ENCODE measurements at places on chromosomes 4 and X.

DNA sequence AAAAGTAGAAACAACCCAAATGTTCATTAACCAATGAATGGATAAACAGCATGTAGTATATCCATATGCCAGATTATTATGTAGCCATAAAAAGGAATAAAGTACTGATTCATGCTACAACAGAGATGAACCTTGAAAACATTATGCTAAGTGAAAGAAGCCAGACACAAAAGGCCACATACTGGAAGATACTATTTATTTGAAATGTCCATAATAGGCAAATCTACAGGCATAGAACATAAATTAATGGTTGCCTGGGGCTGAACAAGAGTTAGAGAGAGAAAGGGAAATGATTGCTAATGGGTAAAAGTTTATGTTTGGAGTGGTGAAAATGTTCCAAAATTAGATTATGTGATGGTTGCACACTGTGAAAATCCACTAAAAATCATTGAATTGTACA is 44.4 kb downstream of the IL13RA2 start:
- no peak for DNase-seq

GRCh38 chrX:20740443-20740842 is 473.7 kb upstream of the RPS6KA3 start:
- no peak for DNase-seq

DNA sequence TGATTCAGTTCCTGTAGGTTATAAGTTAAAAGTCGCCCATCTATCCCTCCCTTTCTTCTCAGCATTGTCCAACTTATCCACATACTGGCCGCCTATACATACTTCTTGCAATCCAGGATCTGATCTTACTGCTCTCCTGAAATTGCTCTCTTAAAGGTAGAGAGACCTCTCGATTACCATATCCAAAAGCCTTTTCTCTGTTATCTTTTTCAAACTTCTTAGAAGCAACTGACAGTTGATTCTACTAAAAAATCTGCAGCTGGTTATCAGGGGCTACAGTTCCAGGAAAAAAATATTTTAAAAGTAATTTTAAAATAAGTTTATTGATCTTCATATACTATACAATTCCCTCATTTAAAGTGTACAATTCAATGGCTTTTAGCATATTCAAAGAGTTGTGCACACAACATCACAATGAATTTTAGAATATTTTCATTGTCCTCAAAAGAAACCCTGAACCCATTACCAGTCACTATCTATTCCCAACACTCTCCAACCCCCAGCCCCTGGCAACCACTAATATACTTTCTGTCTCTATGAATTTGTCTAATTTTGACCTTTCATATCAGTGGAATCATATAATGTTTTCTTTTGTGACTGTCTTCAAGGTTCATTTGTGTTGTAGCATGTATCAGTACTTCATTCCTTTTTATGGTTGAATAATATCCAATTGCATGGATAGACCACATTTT is 102.0 kb downstream of the HDAC8 start:
- DNase-seq: no peak

DNA sequence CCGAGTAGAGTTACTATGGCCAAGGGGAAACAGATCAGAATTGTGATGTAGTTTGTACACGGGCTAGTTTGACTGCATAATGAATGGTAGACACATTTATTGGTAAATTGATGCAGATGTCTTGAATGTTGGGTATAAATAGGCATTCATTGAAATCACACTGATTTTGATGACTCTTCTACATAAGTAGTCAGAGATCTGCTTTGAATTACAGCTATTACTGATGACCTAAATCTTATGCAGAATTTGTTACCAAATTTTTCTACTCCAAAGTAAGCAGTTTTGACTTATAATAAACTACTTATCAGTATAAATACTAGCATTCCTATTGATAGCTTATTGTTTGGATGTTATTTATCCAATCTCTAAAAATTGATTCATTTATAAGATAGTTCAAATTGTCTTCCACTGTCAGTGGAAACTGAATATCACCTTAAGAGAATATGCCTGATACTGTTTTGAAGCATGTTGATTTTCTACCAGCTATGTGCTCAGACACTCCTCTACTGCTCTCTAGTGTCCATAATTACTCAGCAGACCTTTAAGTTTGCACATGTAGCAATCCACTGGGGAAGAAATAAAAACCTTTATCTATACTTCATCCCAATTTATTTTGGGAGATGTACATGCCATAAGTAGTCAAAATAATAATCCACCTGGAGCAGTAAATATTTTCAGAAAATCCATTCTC is 120.3 kb downstream of the RASL11B start:
- DNase-seq: no peak

DNA sequence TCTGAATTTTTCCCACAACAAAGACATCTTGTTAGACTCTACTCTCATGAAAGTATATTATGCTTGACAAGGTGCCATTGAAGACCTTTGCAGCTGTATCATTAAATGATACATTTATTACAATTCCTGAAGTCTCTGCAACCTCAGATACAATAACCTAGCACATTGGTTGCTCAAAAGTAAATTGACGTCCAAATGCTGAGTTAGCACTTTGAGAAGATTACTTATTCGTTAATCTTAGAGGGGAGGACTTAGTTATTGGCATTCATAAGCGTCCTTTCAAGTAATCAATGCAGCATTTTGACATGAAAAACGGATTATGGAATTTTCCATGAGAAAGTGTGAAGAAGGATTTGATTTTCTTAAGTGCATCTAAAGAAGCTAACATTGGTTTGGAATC is 151.6 kb downstream of the ARSF start:
- DNase-seq: no peak

GRCh38 chrX:139825618-139826017 is 107.2 kb downstream of the ATP11C start:
- no peak for DNase-seq

DNA sequence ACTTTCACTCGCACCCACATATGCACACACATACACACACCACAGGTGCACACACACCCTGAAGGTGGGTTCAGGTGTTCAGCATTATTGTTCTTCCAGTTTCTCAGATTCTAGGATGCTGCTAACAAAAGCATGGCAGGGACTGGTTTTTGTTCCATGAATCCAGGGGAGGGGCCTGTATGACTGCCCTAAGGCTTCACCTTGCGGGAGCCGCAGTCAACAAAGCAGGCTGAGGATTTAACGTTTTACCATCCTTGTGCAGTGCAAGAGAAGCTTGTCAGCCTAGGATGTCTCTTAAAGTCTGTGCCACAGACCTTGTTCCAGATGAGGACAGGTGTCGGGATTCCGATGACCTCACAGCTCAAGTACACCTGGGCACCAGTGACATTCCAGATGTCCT is 61.8 kb downstream of the POLR2B start:
- no peak for DNase-seq

DNA sequence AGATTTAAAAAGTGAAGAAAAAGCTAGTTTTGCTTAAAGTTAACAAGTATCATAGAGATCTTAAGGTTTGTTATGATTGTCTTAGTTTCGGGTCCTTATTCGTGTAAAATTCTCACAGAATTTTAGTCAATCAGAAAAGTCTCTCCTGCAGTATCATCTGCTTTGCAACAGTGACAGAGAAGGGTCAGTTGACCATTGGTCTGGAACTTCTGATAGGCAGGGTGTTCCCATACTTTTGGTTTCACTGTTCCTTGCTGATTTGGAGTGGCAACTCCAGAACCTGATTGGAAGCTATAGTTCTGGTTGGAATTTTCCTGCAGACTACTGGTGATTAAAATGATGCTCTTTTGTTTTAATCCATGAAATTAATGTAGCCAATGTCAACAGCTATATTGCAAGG is 1.8 kb downstream of the IL15 start:
- DNase-seq: no peak

- no peak for DNase-seq
Measured at GRCh38 chrX:130636277-130636676, 234.5 kb downstream of the RBMX2 start.

GRCh38 chrX:132393992-132394391 is 94.8 kb downstream of the MBNL3 start:
- no peak for DNase-seq

DNA sequence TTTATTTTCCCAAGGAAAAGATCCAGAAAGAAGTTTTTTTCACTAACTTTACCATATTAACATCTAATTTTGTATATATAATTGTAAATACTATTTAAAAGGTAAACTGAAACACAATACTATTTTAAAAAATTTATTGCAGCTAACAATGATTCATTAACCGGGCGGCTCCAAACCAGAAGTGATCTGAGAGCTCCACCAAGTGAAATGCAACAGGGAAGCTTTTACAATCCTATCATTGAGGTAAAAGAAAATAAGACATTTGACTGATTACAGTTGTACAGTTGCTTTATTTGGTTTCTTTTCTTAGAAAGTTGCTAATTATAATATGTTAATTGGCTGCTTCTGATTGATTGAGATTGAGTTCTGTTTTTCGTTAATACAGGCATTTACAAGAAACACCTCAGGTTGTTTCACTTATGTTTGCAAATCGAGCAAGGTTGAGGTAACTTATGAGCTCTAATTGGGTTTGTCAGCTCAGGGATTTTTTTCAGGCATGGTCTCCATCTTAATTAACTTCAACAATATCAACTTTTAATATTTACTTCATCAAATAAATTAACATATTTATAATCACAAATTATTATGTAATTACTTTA is 220.2 kb upstream of the UGT8 start:
- DNase-seq: no peak

- no peak for DNase-seq
Measured at GRCh38 chrX:130184857-130185256, 13.1 kb downstream of the RAB33A start.

DNA sequence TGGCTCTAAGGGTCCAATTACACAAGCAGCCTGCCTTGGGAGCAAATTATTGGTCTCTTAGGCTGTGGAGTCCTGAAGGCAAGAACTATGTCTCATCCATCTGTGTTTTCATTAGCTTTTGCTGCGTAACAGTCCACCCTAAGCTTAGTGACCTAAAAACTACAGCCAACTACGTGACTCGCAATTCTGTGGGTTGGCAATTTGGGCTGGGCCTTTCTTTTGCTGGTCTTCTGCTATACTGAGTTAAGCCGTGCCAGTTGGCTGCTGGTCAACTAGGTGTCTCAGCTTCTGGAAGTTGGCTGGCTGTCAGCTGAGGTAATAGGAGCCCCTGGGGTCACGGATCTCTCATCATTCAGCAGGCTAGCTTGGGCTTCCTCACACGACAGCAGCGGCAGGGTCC is 205.6 kb upstream of the S100G start:
- no peak for DNase-seq

GRCh38 chr4:112279882-112280315 is 5.8 kb downstream of the TIFA start:
- no peak for DNase-seq

GRCh38 chr4:52659722-52660261 is 691 bp upstream of the USP46 start:
- no peak for DNase-seq

DNA sequence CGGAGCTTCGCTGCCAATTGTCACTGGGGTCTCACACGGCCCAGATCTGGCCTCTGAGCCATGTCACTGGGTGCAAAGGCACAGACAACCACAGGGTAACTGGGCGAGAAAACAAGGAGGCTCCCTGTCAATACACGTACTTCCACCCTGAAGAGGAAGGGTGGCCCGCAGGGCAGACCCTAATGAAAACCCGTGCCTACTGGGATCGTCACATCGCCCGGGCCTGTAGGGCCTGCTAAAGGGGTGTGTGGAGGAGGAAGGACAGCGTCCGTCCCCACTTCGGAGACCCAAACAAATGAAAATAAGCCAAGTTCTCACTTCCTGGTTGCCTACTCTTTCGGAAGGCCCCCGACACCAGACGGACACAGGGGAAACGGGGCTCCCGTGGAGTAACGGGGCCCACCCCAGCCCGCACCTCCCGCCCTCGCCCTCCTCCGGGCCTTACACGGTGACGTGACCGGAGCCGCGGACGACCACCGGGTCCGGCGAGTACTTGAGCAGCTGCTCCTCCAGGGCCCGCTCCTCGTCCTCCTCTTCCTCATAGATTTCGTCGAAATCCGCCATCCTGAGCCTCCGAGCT is 578 bp downstream of the CHIC2 start:
- peak; percentile 2 for DNase-seq

DNA sequence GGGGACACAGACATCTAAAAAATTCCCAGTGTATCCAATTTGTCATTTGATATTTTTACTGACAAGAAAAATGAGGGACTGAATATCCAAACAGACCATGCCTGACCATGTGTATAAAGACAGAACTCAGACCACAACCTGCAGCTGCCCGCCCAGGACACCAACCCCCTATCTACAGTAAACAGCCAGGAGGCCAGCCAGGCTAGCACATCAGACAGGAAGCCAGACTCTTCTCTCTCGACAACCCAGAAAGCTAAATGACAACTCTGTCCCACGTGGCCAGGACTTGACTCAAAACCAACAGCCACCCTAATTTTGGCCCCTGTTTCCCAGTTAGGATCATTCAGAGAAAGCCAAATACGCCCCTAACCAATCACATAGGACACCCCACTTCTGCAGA is 15.1 kb downstream of the AFAP1 start:
- DNase-seq: no peak

- DNase-seq: no peak
Measured at GRCh38 chr4:71184195-71184781, 154.5 kb upstream of the SLC4A4 start.

- DNase-seq: no peak
Measured at GRCh38 chr4:94746746-94747145, 11.0 kb upstream of the BMPR1B start.

GRCh38 chrX:102580891-102581290 is 18.4 kb upstream of the ARMCX5 start:
- no peak for DNase-seq

GRCh38 chr4:139556071-139556723 is at the start of gene SETD7:
TSS of gene SETD7 (minus strand) at chr4:139556219. CDS start at chr4:139556137, 82 bp downstream.
- DNase-seq: peak; percentile 54

DNA sequence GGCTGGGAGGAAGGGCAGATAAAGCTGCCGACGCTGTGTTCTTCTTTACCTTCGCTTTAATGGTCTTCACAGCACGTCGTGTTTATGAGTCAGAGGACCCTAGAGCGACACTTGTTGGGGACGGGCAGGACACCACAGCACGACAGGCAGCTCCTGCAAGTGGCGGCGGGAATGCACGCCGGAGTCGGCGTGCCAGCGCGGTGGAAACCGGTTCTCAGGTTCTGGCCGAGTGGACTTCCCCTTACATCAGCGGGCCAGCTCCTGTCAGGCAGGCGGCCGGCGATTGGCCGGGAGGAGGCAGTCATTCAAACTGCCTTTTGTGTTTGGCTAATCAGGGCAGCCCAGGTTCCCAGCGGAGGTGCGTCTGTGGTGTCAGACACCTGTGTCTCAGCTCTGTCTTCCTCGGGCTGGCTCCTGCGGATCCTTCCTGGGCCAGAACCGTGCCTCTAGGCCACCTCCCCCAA is 150.9 kb downstream of the SHROOM3 start:
- peak; percentile 1 for DNase-seq

GRCh38 chrX:7950865-7951264 is 23.7 kb upstream of the PNPLA4 start:
- DNase-seq: no peak

- DNase-seq: no peak
Measured at GRCh38 chr4:185787926-185788679, 23.9 kb downstream of the SORBS2 start.

DNA sequence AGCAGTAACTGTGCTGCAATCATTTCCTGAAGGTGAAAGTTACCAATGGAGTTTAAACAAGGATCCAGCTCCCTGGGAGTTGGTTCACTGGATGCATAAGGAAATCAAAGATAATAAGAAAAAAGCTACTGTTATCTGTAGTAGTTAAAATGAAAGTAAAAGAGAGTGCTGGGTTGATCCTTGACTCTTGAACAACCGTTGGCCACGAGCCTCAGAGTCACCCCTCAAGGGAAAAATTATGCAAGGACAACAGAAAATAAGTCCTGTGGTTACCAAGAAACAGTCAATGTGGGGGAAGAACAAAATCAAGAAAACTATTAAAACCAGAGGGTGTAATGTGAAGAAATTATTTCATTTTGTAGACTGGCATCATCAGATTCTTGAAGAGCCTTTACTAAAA is 49.7 kb upstream of the DDIT4L start:
- no peak for DNase-seq

Data from stimulated activated CD4-positive, alpha-beta T cell treated with anti-CD3 and anti-CD28 coated beads, Interleukin-12 subunit alpha, Interleukin-12 subunit beta, amount 100 ng/mL, for 24 hours (primary cell).